Cortex of kidney (tissue), 1 donor: ENCODE measurements at places on chromosomes 13 and 19.

- DNase-seq: no peak
Measured at GRCh38 chr13:30832845-30833332, 73.2 kb upstream of the MEDAG start.

GRCh38 chr13:40082639-40083038 lies 427.2 kb downstream of the COG6 start:
- DNase-seq: no peak

GRCh38 chr13:98533912-98534311 lies 43.0 kb downstream of the STK24 start:
- no peak for DNase-seq

GRCh38 chr19:32748497-32748896 lies 28.9 kb downstream of the TDRD12 start:
- DNase-seq: no peak
